ENCODE measurements at places on chromosomes 16 and 17.

GRCh38 chr16:14456793-14457481 lies 173.1 kb downstream of the PARN start:
- DNase-seq = no peak

DNA sequence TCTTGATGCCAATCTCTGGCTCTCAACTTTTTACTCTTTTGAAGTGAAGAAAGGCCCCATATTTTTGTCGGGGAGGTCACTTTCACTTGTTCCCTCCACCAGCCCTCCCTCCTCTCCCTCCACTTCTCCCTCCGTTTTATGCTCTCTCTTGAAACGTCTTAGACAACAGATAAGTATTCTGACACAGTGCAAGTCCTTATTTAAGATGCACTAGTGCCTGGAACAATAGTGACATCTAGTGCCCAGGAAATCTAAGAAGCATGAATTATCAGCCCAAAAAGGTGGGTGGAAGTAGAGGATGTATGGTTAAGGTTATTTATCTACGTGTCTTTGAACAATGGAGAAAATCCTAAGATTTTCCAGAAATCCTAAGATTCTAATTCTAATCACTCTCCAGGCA lies 17.9 kb downstream of the PSME3IP1 start:
- DNase-seq = peak; percentile 82

DNA sequence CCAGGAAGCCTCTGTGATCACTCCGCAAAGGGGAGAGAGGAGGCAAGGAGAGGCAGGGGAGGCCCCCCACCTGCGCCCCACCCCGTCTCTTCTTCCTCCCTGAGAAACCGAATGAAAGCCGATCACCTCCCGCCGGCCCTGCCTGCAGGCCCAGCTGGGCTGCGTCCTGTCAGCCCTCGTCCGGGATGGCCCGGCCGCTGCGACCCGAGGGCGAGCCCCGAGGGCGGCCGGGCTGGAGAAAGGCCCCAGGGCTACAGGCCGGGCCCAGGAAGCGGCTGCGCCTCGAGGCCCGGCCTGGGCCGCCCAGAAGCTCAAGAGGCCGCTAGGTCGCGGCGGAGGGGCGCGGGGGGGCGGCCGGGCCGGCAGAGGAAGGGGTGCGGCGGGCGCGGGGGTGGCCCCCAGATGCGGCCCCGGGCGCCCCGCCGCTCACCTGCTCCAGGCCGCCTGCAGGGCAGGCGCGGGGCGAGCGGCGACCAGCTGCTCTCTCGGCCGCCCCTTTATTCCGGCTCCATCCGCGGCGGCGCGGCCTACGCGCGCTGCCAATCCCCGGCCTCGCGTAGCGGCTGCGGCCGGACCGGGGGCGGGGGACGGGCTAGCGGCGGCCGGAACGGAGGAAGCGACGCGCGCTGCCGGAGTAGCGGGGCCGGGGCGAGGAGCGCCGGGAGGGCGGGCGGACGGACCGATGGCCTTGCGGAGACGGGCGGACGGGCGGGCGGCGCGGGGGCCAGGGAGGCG lies at the start of gene ZNF319:
ZNF319 (minus strand) TSS at position 702 of the 735 bp plus-strand sequence. CDS start 2,407 bp downstream, outside the sequence.
- no peak for DNase-seq

GRCh38 chr17:8073627-8074484 lies 13.7 kb downstream of the ALOX12B start:
- peak; percentile 19 for DNase-seq

GRCh38 chr16:58413359-58413758 lies 21.1 kb downstream of the GINS3 start:
- no peak for DNase-seq

GRCh38 chr16:75319513-75320411 lies 68.3 kb upstream of the BCAR1 start:
- peak; percentile 72 for DNase-seq

GRCh38 chr16:2287916-2288547 lies 20.1 kb upstream of the RNPS1 start:
- no peak for DNase-seq

- DNase-seq = no peak
Measured at GRCh38 chr17:35630530-35631148, 43.5 kb downstream of the AP2B1 start.

GRCh38 chr16:73122604-73123391 lies 74.9 kb upstream of the ZFHX3 start:
- DNase-seq = peak; percentile 47

Measured in MV-4-11 (cell line).